ENCODE measurements at places on chromosomes 4 and X. TPM values are rescaled to one million over a fixed set of nuclear protein-coding genes. Genes with fewer than 3 reads are reported as not detected.

DNA sequence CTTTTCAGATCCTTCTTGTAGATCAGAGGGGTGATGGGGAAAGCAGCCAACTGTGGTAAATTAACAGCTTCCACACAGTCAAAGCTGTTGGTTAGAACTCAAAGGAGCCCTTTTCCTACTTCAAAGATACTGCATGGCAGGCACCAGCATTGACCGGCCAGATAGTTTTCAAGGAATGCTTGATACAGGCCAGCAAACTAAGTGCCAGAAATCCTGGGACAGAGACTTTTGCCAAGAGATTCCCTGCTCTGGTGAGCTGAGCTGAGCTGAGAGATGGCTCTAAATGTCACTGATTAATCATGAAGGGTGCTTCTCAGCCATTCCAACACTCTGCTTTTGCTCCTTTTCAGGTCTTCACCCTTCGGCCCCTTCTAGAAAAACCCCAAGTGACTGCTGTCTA is 131.6 kb upstream of the MED14 start:
- H3K4me3 ChIP-seq, result no peak overlapping the region
- no peaks in the 10 kb centered on the region for H3K36me3 ChIP-seq
- no peak for DNase-seq
- no peak overlapping the region for H3K27ac ChIP-seq
- H3K4me1 ChIP-seq, result no peaks in the 10 kb centered on the region
- H3K27me3 ChIP-seq, result no peaks in the 10 kb centered on the region

GRCh38 chr4:142161086-142161485 is 524.7 kb downstream of the IL15 start:
- no peak overlapping the region for H3K27ac ChIP-seq
- no peaks in the 10 kb centered on the region for H3K36me3 ChIP-seq
- DNase-seq, result no peak
- no peaks in the 10 kb centered on the region for H3K27me3 ChIP-seq
- no peaks in the 10 kb centered on the region for H3K4me1 ChIP-seq
- H3K4me3 ChIP-seq, result no peak overlapping the region

GRCh38 chrX:319579-320125 is 1.1 kb upstream of the GTPBP6 start:
- peaks cover 15% of the 10 kb centered on the region for H3K36me3 ChIP-seq
- no peaks in the 10 kb centered on the region for H3K27me3 ChIP-seq
- DNase-seq, result peak; percentile 67
- H3K27ac ChIP-seq, result peak overlapping the region; percentile 88
- H3K4me3 ChIP-seq, result peak overlapping the region; percentile 86

GRCh38 chrX:47608130-47608810 is 11.4 kb downstream of the SYN1 start:
- H3K4me1 ChIP-seq, result no peaks in the 10 kb centered on the region
- no peaks in the 10 kb centered on the region for H3K36me3 ChIP-seq
- H3K27ac ChIP-seq, result no peak overlapping the region
- no peak for DNase-seq
- no peaks in the 10 kb centered on the region for H3K27me3 ChIP-seq

GRCh38 chr4:116705466-116705865 is 379.9 kb downstream of the TRAM1L1 start:
- no peaks in the 10 kb centered on the region for H3K36me3 ChIP-seq
- no peak for DNase-seq
- H3K4me1 ChIP-seq, result no peaks in the 10 kb centered on the region
- no peaks in the 10 kb centered on the region for H3K27me3 ChIP-seq
- no peak overlapping the region for H3K27ac ChIP-seq
- no peak overlapping the region for H3K4me3 ChIP-seq

DNA sequence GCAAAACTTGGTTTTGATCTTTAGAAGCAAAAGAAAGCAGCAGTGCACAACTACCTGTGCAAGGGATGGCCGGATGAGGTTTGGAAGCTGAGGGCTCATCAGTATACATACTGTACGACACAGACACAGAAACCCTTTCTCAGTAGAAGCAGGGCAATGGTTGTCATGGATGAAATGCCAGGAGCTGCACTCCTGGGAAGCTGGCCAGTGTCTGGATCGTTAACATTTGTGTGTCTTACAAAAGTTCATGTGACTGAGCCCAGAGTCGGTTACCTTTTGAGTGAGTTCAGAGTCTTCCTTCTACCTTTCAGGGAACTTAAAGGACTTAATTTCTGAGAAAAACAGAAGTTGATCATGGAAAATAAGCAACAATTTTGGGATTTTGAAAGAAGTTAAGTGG is 230.3 kb downstream of the APBB2 start:
- DNase-seq, result no peak
- H3K4me1 ChIP-seq, result no peaks in the 10 kb centered on the region
- H3K36me3 ChIP-seq, result no peaks in the 10 kb centered on the region
- H3K4me3 ChIP-seq, result no peak overlapping the region
- H3K27ac ChIP-seq, result no peak overlapping the region

DNA sequence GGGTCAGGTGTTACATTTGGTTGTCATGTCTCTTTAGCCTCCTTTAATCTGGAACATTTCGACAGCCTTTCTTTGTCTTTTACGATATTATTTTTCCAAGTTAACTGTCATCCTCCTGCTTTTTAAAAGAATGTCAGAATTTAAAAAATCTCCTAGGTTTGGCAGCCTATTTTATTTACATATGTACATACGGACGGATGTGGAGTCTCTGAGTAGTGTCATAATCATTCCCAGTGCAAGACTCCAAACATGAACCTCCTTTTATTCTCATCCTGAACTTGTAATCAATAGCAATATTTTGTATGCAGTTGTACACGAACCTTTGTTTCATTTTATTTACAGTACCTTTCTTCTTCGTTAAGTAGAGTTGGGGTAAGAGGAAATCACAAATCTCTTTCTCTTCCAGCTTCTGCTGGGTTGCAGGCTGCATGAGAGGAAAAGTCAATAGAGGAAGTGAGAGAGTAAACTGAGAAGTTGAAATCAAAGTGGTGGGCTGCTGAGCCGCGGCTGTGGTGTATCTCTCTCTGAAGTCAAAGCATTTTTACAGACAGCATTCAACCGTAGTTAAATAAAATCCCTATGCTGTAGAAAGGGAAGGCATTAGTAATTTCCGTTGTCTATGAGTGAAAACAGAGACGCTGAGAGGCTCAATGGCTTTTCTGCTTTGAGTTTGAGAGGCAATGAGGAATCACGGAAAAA is 53.9 kb upstream of the RPS6KA3 start:
- peak overlapping the region; percentile 24 for H3K27ac ChIP-seq
- H3K27me3 ChIP-seq, result no peaks in the 10 kb centered on the region
- no peaks in the 10 kb centered on the region for H3K36me3 ChIP-seq
- DNase-seq, result peak; percentile 45

DNA sequence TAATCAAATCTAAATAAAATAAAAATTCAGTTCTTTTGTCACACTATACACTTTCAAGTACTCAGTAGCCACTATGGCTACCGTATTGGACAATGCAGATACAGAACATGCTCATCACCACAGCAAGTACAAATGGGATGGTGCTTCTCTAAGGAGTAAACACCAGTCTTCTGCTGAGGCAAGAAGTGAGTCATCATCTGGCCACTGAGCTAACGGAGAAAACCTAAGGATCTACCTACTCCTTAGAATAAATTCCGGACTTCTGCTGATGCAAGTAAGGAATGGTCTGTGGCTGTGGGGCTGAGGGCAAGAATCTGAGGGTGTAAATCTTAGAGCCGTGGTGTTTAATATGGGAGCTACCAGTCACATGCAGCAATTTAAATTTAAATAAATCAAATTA is 11.3 kb upstream of the RBMXL3 start:
- no peaks in the 10 kb centered on the region for H3K27me3 ChIP-seq
- no peaks in the 10 kb centered on the region for H3K36me3 ChIP-seq
- H3K27ac ChIP-seq, result no peak overlapping the region
- no peaks in the 10 kb centered on the region for H3K4me1 ChIP-seq

GRCh38 chr4:155497306-155497705 is 120.5 kb upstream of the MAP9 start:
- no peak for DNase-seq
- no peaks in the 10 kb centered on the region for H3K27me3 ChIP-seq
- H3K4me1 ChIP-seq, result no peaks in the 10 kb centered on the region
- no peak overlapping the region for H3K27ac ChIP-seq
- H3K4me3 ChIP-seq, result no peak overlapping the region

DNA sequence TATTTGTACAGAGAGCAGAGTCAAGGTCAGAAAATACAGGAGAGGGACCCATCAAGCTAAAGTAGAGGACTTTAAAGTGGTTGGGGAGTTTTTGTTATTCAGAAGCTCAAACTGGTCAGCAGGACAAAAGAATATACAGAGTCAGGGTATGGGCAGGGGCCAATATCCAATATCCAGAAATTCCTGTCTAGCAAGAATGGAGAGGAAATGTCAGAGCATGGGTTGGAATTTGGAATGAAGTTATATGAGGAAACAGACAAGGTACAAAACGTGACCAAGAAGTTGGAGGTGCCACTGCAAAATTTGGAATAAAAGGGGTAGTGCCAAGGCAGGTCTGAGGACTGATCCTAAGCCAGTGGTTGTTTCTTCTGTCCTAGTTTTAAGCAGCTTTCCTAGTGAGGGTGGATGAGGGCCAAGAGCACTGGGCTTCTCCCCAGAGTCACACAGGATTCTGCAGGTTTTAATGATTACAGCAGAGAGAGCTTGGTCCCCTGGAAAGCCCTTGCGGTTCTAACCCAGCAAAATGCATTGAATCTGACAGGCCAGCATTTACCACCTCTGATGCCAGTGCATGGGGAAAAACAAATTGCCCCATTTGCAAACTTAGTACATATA is 304.7 kb upstream of the FTHL17 start:
- H3K27ac ChIP-seq, result no peak overlapping the region
- H3K4me3 ChIP-seq, result no peak overlapping the region
- H3K36me3 ChIP-seq, result no peaks in the 10 kb centered on the region
- H3K4me1 ChIP-seq, result no peaks in the 10 kb centered on the region
- H3K27me3 ChIP-seq, result no peaks in the 10 kb centered on the region
- DNase-seq, result no peak

DNA sequence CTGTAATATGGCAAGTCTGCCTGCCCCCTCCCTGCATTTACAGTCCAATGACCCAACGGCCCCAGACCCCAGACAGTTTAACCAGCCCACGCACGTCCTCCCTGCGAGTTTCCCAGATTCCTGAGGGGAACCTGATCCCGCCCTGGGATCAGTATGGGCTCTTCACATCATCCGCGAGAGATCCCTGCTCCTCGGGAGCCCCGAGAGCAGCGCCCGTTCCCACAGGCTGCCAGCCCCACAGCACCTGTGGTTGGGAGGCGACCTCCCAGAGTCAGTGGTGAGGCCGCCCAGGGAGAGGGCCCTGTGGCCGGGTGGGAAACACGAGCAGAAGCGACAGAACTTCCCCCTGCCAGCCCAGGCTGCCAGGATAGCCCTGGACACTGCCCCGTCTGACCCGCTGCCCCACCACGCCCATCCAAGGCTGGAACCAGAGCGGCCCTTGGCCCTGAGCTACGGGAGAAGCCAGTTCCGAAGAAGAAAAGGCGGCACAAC is 32.8 kb downstream of the TSC22D3 start:
- H3K36me3 ChIP-seq, result no peaks in the 10 kb centered on the region
- H3K27me3 ChIP-seq, result no peaks in the 10 kb centered on the region
- peaks cover 26% of the 10 kb centered on the region for H3K4me1 ChIP-seq
- H3K4me3 ChIP-seq, result peak overlapping the region; percentile 17
- DNase-seq, result no peak

DNA sequence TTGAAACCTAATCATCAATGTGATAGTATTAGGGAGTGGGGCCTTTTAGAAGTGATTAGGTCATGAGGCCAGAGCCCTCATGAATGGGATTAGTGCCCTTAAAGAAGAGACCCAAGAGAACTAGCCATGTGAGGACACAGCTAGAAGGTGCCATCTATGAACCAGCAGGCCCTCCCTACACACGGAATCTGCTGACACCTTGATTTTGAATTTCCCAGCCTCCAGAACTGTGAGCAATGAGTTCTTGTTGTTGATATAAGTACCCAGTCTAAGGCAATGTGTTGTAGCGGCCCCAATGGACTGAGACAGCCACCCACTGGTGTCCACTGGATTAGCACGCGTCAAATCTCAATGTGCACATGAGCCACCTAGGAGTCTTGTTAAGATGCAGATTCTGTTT is 8.4 kb upstream of the ADGRG2 start:
- H3K4me1 ChIP-seq, result no peaks in the 10 kb centered on the region
- H3K36me3 ChIP-seq, result no peaks in the 10 kb centered on the region
- H3K27ac ChIP-seq, result no peak overlapping the region

DNA sequence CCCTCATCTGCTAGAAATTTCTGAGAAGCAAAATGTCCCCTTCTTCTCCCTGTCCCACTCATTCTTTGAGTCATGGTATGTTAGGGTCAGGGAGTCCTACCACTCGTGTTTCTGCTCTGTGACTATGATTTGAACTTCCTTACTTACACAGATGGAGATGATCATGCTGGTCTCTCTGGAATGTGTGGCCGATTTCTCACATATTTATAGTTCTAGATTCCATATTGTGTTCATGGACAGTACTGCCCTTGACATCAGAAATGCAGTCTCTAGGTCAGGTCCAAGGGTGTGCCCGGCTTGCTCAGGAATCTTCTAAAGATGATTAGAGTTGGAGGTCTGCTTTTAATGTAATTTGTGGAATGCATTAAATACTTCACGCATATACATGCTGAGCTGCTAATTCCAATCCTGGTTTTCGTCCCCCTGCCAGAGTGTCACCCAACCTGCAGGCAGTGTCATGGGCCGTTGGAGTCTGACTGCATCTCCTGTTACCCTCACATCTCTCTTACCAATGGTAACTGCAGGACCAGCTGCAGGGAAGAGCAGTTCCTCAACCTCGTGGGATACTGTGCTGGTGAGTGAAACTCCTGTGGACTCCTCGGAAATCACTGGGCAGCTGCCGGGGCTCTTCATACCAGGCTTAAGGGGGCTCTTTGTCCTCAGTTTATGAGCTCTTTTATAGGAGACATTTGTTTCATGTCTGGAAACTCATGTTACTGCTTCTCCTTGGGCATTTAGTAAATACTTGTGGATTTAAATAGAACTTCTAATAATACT is 214.1 kb upstream of the ANXA3 start:
- no peak overlapping the region for H3K27ac ChIP-seq
- H3K36me3 ChIP-seq, result no peaks in the 10 kb centered on the region
- H3K4me1 ChIP-seq, result no peaks in the 10 kb centered on the region
- H3K4me3 ChIP-seq, result no peak overlapping the region
- no peak for DNase-seq

DNA sequence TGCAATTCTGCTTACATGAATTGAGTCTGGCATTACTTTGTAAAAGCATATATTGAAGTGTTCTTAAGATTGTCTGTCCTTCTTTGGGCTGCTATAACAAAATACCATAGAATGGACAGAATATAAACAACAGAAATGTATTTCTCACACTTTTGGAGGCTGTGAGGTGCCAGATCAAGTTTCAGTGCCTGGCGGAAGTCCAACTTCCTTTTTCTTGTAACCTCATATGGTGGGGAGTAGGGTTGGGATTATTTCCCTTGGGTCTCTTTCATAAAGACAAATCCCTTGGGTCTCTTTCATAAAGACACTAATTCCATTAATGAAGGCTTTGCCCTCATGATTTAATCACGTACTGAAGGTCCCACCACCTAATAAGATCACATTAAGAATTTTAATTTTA is 199.3 kb upstream of the GRID2 start:
- peaks cover 11% of the 10 kb centered on the region for H3K4me1 ChIP-seq
- H3K27me3 ChIP-seq, result no peaks in the 10 kb centered on the region
- DNase-seq, result no peak
- no peak overlapping the region for H3K27ac ChIP-seq

- no peak for DNase-seq
- H3K4me3 ChIP-seq, result no peak overlapping the region
- H3K36me3 ChIP-seq, result no peaks in the 10 kb centered on the region
- H3K27ac ChIP-seq, result no peak overlapping the region
- H3K4me1 ChIP-seq, result no peaks in the 10 kb centered on the region
Measured at GRCh38 chr4:121189326-121190215, 25.4 kb upstream of the TNIP3 start.

PAGE2B gene
- not detected for total RNA-seq

LDB2 gene
- total RNA-seq, result 113 TPM

ADAMTS3 gene
- 1.1 TPM for total RNA-seq

ZAR1 gene
- total RNA-seq, result not detected

ART3 gene
- not detected for total RNA-seq

DUSP9 gene
- total RNA-seq, result not detected

CDK16 gene
- total RNA-seq, result 59.2 TPM

MAGEH1 gene
- 25.6 TPM for total RNA-seq

TLL1 gene
- 4.7 TPM for total RNA-seq

TGIF2LX gene
- not detected for total RNA-seq
